ENCODE measurements at places on chromosomes 3 and 15.

DNA sequence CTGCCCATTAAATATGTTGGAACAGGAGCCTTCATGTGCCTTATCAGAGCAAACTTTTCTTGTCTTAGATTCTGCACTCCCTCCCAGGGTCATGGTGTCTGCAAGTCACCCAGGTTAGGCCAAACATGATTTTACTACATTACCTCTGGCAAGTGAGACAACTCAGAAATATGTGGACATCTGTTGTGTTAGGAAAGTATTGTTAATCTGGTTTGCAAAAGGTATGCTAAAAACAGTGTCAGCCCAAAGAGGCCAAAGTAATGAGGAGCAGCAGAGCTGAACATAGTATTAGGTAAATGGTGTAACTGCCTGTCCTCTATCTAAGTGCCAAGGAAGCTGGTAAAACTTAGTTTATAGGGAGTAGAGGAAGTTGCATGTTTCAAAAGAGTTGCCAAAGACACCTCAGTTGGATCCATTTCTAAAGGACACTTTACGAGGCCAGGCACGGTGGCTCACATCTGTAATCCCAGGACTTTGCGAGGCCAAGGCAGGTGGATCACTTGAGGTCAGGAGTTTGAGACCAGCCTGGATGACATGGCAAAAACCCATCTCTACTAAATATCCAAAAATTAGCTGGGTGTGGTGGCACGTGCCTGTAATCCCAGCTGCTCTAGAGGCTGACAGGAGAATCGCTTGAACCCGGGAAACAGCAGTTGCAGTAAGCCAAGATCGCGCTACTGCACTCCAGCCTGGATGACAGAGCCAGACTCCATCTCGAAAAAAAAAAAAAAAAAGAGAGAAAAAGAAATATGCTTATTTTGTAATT lies 22.5 kb upstream of the PPIB start:
- no peak for DNase-seq

- no peak for DNase-seq
Measured at GRCh38 chr3:25169151-25169550, 258.9 kb upstream of the RARB start.

DNA sequence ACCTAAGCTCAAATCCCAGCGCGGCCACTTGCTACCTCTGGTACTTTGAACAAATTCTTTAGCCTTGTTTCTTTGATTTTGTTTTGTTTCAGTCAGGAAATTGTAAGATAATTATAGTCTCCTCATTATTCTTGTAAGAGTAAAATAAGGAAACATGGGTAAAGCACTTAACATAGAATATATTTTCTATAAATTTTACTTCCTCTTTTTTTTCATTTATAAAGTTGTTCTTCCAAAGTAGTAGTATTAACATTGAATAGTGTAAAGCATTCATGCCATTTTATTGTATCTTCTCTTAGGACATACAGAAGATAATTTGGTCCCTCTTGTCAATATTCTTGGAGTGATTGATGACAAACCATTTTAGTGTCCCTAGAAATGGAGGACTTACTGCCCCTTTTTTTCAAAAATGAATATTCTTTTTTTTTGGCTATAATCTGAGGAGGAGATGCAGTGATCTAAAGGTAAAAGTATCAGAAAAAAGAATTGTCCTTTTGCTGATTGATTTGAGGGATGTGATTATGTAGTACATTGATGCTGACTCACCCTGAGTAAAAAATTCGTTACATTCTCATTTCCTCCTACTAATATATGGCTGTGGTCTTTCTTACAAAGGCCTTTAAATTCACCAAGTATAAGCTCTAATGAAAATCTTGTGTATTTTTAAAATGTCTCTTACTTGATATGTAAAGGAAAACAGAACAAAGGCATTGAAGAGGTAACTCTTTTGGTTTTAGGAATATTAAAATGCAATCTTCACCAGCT lies 51.0 kb downstream of the ALCAM start:
- DNase-seq, result no peak

DNA sequence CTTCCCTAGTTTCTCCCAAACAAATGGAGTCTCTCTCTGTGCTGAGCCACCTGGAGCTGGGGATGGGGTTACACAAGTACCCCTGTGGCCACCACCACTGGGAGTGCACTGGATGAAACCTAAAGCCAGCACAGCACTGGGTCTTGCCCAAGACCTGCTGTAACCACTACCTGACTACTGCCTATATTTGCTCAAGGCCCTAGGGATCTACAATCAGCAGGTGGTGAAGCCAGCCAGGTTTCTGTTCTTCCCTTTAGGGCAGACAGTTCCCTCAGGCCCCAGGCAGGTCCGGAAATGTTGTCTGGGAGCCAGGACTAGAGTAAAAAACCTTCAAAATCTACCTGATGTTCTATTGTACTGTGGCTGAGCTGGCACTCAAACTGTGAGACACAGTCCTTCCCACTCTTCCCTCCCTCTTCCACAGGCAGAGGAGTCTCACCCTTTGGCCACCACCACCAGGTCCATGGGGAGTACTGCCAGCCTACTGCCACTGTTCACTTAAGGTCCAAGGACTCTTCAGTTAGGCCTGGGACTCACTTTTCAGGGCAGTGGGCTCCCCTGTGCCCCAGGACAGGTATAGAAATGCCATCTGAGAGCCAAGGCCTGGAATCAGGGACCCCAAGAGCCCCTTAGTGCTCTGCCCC lies 23.8 kb downstream of the C3orf20 start:
- DNase-seq, result no peak

DNA sequence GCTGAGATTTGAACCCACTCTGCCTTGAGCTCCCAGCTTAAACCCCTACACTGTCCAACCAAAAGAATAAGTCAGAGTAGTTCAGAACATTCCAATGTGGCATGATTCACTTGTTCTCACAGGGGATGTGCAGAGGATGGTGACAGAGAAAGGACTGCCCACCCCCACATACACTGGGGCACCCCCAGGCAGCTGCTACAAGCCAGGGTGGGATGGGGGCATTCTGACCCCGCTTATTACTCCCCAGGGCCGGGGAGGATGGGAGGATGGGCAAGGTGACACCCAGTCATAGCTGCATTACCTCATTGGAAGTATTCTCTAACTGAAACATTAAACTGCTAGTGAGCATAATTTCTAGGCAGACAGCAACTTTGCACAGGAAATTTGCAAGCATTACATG lies 126.0 kb upstream of the PRR20G start:
- no peak for DNase-seq

DNA sequence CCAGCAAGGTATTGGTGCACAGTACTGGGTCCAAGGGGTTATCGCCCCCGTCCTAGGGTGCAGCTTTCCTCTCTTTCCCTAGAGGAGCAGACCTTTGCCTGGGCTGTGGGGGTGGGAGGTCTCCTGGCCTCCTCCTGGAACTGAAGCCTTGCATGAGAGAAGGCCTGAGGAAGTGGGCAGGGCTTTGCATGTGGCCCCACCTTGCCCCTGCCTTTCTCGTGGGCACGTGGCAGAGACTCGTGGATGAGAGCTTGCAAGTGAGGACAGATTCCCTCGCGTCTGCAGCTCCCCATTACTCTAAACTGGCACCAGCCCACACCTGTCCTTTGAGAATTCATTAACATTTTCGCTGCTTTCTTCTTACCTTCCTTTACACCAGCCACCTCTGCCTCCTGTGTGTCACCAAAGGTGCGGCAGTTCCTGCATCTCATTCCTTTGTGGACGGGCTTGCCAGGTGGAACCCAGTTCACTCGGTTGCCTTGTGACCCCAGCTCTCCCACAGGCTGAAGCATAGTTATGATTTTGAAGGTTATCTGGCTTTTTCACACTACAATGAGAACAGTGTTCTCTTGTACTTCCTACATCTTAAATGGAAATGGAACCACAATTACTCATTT lies 40.9 kb upstream of the NR2C2 start:
- no peak for DNase-seq

- no peak for DNase-seq
Measured at GRCh38 chr15:71572452-71573053, 237.8 kb upstream of the NR2E3 start.

GRCh38 chr3:45778761-45779201 lies 17.6 kb downstream of the SLC6A20 start:
- no peak for DNase-seq

- DNase-seq, result no peak
Measured at GRCh38 chr15:38486936-38487335, 33.0 kb downstream of the FAM98B start.

DNA sequence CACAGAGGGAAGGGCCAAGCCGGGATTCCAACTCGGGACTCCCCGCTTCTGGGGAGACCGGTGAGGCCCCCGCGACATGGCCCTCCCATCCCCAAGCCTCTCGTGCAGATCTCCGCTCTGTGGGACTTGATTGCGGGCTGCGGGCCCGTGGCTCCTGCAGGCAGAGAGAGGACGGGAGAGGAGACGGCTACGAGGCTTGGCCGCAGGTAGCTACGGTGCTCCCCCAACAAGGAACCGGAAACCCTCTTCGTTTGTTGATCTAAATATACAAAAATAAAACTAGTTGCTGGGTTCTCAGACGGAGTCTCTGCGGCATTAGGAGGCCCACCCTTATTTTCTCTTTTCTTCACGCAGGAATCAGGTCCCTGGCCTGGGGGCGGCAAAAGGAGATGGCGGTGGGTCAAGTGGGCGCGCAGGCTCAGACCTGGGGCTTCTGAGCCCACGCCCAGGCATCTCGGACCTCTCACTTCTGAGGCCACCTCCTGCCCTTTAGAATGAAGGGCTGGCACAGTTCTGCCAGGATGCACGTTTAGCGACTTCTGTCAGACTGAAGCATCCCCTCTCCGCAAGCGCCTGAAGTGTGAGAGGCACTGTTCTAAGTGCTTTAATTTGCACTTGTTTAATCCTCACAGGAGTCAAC lies 10.9 kb downstream of the GNB5 start:
- DNase-seq, result no peak

GRCh38 chr3:112013784-112014143 lies 15.0 kb downstream of the TAGLN3 start:
- DNase-seq, result no peak

GRCh38 chr3:90068783-90069182 lies 961.4 kb downstream of the EPHA3 start:
- DNase-seq, result no peak

All from foreskin melanocyte (primary cell).